Astrocyte (in vitro differentiated cells and primary cell): ENCODE measurements at places on chromosomes 5 and 9. TPM values are rescaled to one million over a fixed set of nuclear protein-coding genes. Genes with fewer than 3 reads are reported as not detected.

MED27 gene
- 26.9 and 27.7 TPM in 2 replicates for total RNA-seq

OR13C2 gene
- total RNA-seq = not detected in 2 replicates

DNA sequence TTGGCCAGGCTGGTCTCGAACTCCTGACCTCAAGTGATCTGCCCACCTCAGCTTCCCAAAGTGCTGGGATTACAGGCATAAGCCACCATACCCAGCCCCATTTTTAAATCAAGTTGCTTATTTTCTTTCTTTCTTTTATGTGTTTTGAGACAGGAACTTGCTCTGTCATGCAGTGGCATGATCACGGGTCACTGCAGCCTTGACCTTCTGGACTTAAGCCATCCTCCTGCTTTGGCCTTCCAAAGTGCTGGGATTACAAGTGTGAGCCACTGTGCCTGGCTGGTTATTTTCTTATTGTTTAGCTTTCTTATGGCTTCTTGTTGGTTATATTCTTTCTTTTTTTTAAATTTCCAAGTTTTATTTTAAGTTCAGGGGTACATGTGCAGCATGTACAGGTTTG is 79.7 kb upstream of the C5orf63 start:
- H3K27ac ChIP-seq = no peak overlapping the region
- DNase-seq = no peak
- H3K4me1 ChIP-seq = no peaks in the 10 kb centered on the region
- no peak overlapping the region for H3K4me3 ChIP-seq
- no peaks in the 10 kb centered on the region for H3K36me3 ChIP-seq

DNA sequence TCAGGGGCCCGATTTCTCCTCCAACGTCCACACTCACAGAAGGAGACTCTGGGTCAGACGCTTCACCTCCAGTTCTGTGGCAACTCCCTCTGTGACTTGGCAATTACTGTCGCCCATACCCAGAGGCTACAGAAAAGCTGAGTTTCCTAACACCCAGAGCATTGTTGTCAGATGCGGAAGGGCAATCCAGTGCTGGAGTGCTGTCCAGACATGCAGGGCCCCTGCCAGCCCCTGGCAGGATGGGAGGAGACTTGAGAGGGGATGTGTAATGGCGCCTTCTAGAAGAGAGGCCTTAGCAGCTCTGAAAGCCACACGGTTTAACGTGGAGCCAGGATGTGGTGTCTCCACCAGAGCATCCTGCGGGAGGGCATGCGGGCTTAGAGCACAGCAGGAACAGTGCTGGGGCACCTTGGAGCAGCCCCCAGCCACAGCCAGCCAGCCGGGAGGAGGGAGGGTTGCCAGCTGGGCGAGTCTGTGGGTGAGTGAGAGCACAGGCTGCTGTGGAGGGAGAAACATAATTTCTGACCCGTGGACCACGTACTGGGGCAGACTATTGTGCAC is 139.4 kb upstream of the IRX1 start:
- DNase-seq = no peak
- no peaks in the 10 kb centered on the region for H3K4me1 ChIP-seq
- no peak overlapping the region for H3K27ac ChIP-seq
- no peaks in the 10 kb centered on the region for H3K27me3 ChIP-seq
- no peak overlapping the region for H3K4me3 ChIP-seq

GRCh38 chr5:157855404-157855994 is 3.4 kb downstream of the CLINT1 start:
- peaks cover 7% of the 10 kb centered on the region for H3K4me1 ChIP-seq
- no peak overlapping the region for H3K27ac ChIP-seq
- peak; percentile 35 for DNase-seq
- H3K36me3 ChIP-seq = no peaks in the 10 kb centered on the region
- no peak overlapping the region for H3K4me3 ChIP-seq
- no peaks in the 10 kb centered on the region for H3K27me3 ChIP-seq

DNA sequence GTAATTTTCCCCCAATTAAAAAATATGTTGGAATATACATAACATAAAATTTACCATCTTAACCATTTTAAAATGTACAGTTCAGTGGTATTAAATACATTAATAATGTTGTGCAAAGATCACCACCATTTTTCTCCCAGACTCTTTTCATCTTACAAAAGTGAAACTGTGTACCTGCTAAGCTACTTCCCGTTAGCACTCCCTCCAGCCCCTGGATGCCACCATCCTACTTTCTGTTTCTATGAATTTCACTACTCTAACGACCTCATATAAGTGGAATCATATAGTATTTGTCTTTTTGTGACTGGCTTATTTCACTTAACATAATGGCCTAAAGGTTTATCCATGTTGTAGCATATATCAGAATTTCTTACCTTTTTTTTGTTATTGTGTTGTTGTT is 112.9 kb downstream of the HSPA4 start:
- H3K27ac ChIP-seq = no peak overlapping the region
- H3K4me1 ChIP-seq = no peaks in the 10 kb centered on the region
- no peaks in the 10 kb centered on the region for H3K36me3 ChIP-seq
- H3K4me3 ChIP-seq = no peak overlapping the region

TMEM171 gene
- 0.38 and 0.45 TPM in 2 replicates for total RNA-seq

ACTBL2 gene
- total RNA-seq = 11.6 and 11.8 TPM in 2 replicates

DNA sequence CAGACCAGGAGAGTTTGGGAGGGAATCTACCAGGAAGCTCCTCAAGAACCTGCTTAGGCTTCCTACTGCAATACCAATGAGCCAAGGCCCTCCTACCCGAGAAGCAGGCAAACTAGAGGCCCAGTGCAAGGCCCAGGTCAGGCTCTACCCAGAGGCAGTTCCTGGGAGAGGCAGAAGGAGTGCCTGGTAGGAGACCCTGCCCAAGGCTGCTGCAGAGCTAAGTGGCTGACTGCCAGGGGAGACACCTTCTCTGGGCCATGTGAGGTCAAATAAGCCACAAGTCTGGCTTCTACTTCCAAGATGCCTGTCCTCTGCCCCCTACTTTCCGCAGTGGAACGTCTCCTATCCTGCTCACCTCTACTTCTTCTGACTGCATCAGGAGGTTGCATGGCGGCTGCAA is 17.8 kb downstream of the ACSL6 start:
- no peak overlapping the region for H3K27ac ChIP-seq
- peaks cover 4% of the 10 kb centered on the region for H3K27me3 ChIP-seq
- H3K36me3 ChIP-seq = no peaks in the 10 kb centered on the region
- H3K4me1 ChIP-seq = no peaks in the 10 kb centered on the region
- H3K4me3 ChIP-seq = no peak overlapping the region

GRCh38 chr9:131237931-131238401 is 38.3 kb downstream of the FAM78A start:
- DNase-seq = peak; percentile 90
- H3K36me3 ChIP-seq = peaks cover 15% of the 10 kb centered on the region
- H3K4me3 ChIP-seq = peak overlapping the region; percentile 30
- peaks cover 23% of the 10 kb centered on the region for H3K4me1 ChIP-seq
- peak overlapping the region; percentile 83 for H3K27ac ChIP-seq

UGT3A2 gene
- total RNA-seq = 0.43 and 0.86 TPM in 2 replicates

- no peak for DNase-seq
- H3K36me3 ChIP-seq = no peaks in the 10 kb centered on the region
- H3K27ac ChIP-seq = no peak overlapping the region
- peak overlapping the region; percentile 23 for H3K4me3 ChIP-seq
- peaks cover 3% of the 10 kb centered on the region for H3K4me1 ChIP-seq
- peaks cover 12% of the 10 kb centered on the region for H3K27me3 ChIP-seq
Measured at GRCh38 chr5:139788294-139788910, 7.2 kb upstream of the PSD2 start.

PTGR1 gene
- 36.9 and 43.5 TPM in 2 replicates for total RNA-seq

GRCh38 chr9:93456504-93456903 is 3.1 kb upstream of the FAM120AOS start:
- peaks cover 6% of the 10 kb centered on the region for H3K4me1 ChIP-seq
- H3K27me3 ChIP-seq = no peaks in the 10 kb centered on the region
- DNase-seq = no peak
- H3K36me3 ChIP-seq = no peaks in the 10 kb centered on the region
- H3K4me3 ChIP-seq = no peak overlapping the region

IFNA8 gene
- not detected in 2 replicates for total RNA-seq

ZNF354C gene
- total RNA-seq = 3.3 and 4.1 TPM in 2 replicates

GRCh38 chr5:67289763-67290521 is 93.3 kb upstream of the CD180 start:
- H3K27me3 ChIP-seq = no peaks in the 10 kb centered on the region
- peak; percentile 72 for DNase-seq
- H3K4me3 ChIP-seq = no peak overlapping the region
- H3K36me3 ChIP-seq = no peaks in the 10 kb centered on the region
- H3K27ac ChIP-seq = no peak overlapping the region

- H3K27ac ChIP-seq = peak overlapping the region; percentile 91
- H3K4me1 ChIP-seq = peaks cover 43% of the 10 kb centered on the region
- H3K36me3 ChIP-seq = peaks cover 43% of the 10 kb centered on the region
- H3K4me3 ChIP-seq = peak overlapping the region; percentile 43
- H3K27me3 ChIP-seq = no peaks in the 10 kb centered on the region
- DNase-seq = peak; percentile 90
Measured at GRCh38 chr5:157571357-157571827, 4.2 kb downstream of the ADAM19 start.
